SJCRH30 (cell line): ENCODE measurements at places on chromosomes 2 and 18. TPM values are rescaled to one million over a fixed set of nuclear protein-coding genes. Genes with fewer than 3 reads are reported as not detected.

DNA sequence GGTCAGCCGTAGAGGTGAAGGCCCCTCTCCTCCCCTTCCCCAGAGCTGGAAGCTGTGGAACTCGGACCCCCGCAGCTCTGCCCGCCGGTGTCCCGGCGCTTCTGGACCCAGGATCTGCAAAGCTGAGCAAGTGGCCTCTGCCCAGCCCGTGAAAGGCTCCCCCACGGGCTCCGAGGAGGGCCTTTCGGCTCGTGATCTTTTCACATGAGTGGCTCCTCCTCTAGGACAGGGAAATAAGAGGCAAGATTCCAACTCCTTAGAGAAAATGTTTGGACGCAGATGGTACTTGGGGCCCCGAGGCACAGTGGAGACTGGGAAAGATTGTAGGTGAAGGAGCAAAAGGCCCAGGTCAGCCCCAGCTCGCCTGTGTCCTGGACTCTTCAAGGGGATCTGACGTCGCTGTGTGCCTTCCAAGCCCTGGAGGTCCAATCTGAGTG is 48.2 kb upstream of the SP3 start:
- no peak for DNase-seq

DNA sequence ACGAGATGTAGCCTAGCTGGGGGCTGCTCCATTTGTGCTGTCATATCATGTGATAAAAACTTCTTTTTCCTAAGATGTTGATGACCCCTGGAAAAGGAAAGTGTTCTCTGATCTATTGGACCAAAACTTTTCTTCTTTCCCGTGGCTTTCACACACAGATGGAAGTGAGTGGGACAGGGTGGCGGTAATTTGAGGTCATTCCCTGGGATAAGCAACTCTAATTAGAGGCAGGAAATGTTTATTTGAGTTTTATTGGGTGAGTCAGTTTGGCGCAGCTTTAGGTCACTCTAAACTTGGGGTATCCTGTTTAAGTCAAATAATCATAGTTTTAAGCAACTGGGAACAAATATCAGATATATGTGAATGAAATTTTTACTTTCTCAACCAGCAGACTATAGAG is 221.0 kb upstream of the EPAS1 start:
- DNase-seq: no peak

GRCh38 chr2:194116861-194117260 is 1540.2 kb upstream of the SLC39A10 start:
- DNase-seq: no peak

GRCh38 chr18:62999392-62999791 is 284.1 kb downstream of the PHLPP1 start:
- DNase-seq: no peak

RESP18 gene
- not detected in 2 replicates for total RNA-seq

GAREM2 gene
- total RNA-seq: 4.9 and 5.0 TPM in 2 replicates
